ENCODE measurements at places on chromosomes 6 and 20.

GRCh38 chr6:24274441-24275083 lies 83.3 kb downstream of the DCDC2 start:
- DNase-seq = no peak

DNA sequence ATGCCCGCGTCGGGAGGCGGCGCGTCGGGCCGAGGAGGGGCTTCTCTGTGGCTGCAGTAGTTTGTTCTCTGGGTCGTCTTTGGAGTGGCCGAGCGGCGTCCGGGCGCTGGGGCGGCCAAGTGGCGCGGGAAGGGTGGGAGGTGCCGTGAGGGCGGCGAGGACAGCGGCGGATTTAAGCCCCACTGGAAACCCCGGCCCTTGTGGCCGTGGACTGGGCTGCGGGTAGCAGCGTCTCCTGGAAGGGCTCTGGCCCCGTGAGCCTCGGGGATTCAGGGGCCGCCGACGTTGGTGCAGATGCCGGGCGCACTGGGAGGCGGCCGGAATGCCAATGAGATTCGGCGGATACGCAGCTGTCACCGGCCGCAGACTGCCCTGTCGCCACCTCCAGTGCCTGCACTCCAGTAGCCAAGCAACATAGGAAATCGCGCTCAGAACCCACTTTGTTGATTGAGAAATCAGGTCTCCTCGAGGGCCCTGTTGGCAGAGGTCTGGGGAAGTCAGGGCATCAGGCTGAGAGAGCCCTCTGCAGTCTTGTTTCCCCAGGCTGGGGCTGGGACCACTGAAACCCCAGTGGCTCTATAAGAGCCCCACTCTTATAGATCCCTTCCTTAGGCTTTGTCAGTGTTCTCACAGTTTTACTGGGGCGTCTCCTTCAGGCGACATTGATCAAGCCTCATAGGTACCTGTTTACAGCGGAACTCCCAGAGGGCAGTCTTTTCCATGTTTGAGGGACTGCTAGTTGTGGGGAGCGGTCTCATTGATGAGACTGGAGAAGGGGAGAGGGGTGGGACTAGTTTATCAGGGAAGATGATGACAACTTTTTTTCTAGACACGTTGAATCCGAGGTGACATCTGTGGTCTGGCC lies 642 bp downstream of the GZF1 start:
- DNase-seq = no peak

DNA sequence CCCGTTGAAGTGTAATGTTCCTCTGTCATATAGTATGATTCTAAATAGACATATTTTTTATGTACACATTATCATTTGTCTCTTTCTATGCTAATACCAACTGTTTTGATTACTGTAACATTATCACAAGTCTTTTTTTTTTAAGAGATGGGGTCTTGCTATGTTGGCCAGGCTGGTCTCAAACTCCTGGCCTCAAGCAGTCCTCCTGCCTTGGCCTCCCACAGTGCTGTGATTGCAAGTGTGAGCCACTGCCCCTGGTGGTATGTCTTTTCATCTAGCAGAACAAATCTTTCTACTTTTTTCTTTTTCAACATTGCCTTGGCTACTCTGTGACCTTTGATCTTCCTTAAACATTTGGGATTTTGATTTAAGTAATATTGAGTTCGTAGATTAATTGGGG lies 57.7 kb downstream of the SLX4IP start:
- DNase-seq = no peak

DNA sequence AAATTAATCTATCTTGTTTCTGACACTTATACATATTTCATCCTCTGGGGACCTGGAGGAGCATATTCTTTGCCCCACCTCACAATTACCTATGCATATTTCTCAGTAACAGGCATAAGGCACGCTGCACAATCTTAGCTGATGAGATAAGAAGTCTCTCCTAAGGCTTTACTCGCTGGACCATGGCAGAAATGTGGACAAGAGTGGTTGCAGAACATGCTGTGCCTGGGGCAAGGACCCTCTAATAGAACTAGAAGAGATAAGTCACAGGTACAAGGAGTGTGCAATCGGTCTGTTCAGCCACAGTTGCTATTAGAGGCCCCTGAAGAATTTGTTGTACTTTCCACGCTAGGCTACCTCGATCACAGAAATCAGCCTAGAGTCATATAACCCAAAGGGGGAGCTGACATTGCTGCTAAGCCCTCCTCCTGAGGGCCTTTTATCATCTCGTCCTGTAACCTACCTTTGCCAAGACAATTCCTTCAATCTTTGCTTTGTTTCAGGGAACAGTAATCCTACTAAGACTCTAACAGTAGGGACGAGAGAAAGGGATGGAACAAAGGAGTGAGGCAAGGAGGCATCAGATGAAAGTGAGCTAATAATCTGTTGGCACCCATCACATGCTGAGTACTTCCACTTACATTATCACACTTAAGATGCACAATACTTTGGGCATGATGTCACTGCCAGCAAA lies 16.1 kb upstream of the DEFB129 start:
- DNase-seq = no peak

DNA sequence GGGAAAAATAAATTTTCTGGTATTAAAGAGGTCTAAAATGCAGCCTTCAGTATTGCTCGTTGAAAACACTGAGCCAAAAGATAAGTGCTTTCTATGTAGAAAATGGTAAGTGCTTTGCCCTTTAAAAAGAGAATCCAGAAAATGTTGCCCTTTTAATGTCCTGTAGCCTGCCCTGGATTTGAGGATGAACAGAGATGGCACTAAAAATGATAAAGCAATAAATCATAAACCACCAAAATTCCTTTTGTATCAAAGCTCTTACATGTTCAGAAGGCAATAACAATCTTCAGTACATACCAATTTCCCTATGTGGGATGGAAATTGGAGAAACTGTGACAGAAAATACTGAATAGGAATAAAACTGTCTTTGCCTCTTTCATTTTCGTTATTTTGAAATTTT lies 405.8 kb downstream of the PHF3 start:
- DNase-seq = no peak

GRCh38 chr6:81614292-81614691 lies 138.2 kb downstream of the TENT5A start:
- DNase-seq = no peak

DNA sequence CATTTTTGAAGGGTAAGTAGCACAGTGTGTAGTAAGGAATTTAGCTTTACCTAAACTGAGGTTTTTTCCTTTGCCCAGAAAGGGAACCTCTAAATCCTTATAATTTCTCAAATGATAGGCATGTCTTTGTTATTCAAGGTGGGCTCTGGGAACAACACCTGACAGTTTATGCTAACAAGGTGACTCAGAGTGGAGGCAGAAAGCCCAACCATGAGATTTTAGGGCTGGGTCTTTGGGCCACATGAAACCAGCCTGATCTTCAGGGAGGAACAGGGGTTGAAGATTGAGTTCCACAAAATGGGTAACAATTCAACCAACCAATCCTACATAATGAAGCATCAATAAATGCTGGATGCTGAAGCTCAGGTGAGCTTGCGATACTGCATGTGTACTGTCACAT lies 46.6 kb downstream of the PRSS35 start:
- no peak for DNase-seq

GRCh38 chr6:88815491-88815890 lies 147.9 kb downstream of the RNGTT start:
- DNase-seq = no peak

- no peak for DNase-seq
Observed at GRCh38 chr20:62424249-62425107, 2.9 kb downstream of the RBBP8NL start.

DNA sequence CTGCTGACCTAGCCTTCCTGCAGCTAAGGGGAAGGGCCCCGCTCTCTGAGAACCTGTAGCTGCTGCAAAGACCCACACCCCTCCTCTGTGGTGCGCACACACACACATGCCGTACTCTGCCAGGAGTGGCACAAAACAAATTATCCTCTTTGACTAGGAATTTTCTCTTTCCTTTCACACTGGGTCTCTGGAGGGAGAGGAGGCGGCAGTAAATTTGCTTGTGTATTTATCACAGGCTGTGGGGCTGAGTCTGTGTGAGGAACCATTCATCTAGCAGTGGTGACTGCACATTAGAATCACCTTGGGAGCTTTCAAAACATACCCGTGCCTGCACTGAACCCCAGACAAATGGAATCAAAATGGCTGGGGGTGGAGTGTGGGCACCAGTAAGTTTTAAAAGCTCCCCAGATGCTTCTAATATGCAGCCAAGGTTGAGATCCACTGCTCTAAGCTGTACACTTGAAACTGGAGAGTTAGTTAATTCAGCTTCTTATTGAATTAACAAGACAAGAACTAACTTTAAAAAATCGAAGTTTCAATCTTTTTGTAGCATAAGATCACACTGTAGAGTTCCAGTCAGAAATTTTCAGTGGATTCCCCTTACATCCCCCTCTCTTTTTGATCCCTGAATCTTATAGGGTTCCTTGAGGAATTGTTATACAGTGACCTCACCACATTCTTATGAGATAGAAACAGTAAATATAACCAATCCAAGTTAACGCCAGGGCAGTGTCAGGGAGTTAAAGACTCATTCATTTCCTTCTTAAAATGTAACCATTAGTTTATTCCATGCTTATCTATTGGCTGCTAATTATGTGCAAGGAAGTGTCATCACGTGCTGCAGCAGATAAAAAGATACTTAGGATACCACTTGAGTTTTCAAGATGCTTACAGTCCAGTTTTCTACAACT lies 29.8 kb upstream of the GMDS start:
- DNase-seq = no peak

- DNase-seq = no peak
Observed at GRCh38 chr20:57006411-57007170, 259.9 kb downstream of the BMP7 start.

- DNase-seq = peak; percentile 27
Observed at GRCh38 chr20:62122654-62123449, 577 bp downstream of the LSM14B start.

GRCh38 chr20:47727170-47727880 lies 58.0 kb downstream of the SULF2 start:
- DNase-seq = peak; percentile 41

- no peak for DNase-seq
Observed at GRCh38 chr20:4664691-4665360, 56.9 kb upstream of the PRND start.

GRCh38 chr6:63677282-63677681 lies 41.7 kb downstream of the PHF3 start:
- no peak for DNase-seq

GRCh38 chr6:44915111-44915510 lies 413.0 kb upstream of the RUNX2 start:
- no peak for DNase-seq

DNA sequence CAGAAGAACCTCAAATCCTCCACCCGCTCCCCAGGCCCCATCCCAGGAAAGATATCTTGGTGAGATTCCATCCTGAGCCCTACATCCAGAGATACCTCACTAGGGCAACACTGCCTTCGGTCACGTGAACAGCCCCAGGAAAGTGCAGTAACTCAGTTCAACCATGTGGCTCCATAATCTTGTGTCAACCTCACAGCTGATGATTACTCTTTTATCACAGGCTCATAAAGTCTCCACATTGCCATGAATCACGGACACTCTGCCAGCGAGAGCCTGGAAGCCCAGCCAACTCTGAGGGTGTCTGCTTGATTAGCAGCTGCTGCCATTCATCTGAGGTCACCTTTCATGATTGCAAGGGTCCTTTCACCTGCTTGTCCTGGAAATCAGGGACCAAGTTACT lies 175.8 kb upstream of the LRFN2 start:
- no peak for DNase-seq

GRCh38 chr20:51500936-51501335 lies 41.6 kb downstream of the NFATC2 start:
- peak; percentile 25 for DNase-seq
